Activated CD4-positive, alpha-beta T cell treated with anti-CD3 and anti-CD28 coated beads, Interleukin-2, amount 50 U/mL, for 1 hour (primary cell): ENCODE measurements at places on chromosomes 12 and 14.

DNA sequence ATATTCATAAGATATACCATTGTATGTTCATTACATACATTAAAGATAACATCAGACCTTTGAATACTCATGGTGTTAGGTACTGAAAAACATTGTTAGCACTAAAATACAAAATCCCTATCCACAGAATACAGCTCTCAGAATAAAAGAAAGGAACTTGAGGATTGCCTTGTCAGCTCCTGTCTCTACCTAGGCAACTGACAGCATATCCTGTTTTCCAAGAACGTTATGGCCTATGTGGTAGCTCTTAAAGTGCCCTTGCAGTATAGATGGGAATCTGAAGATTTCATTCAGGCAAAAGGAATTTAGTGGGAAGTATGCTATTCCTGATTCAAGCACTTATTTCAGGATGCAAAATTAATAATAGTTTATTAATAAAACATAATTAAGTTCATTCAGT, 1.8 kb upstream of the PPP1R12A start:
- DNase-seq, result no peak

GRCh38 chr12:124309231-124309630, 14.3 kb downstream of the RFLNA start:
- no peak for DNase-seq

GRCh38 chr12:8709124-8709830, 11.5 kb downstream of the RIMKLB start:
- DNase-seq, result no peak

DNA sequence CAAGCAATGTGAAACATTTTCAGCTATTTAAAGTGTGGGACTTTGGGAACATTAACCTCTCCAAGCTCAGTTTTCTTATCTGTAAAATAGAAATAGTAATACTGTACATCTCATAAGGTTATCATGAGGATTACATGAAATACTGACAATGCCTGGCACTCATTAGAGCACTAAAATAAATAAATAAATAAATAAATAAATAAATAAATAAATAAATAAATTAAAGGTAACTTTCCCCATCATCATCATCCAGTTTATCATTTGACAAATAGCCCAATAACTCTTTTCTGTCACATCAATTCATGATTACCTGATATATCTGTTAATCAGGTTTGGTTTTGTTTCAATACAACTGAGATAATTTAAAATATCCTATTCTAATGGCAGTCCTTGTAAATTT, 48.5 kb downstream of the EFCAB11 start:
- no peak for DNase-seq

DNA sequence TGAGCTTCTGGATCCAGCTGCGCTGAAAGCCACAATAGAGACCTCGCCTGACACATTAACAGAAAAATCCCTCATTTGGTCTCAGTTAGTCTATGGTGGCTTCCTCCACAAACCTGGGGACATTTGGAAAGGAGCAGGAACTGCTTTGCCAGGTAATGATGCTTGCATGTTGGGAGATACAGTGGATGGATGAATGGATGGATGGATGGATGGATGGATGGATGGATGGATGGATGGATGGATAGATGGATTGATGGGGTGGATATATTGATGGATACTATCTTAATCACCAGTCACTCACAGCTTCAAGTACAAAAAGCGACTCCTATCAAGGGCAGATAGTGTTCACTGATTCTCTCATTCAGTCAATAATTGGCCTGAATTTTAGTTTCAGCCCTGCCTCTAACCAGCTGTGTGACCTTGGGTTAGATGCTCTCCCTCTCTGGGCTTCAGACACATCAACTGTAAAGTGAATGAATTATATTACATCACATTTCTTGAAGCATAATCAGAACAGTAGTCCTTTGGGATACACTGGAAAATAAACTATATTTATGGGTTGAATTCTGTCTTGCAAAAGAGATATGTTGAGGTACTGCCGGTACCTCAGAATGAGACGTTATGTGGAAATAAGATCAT, 29.3 kb downstream of the MAP1LC3B2 start:
- no peak for DNase-seq

- no peak for DNase-seq
These were observed 167.0 kb upstream of the GZMB start for GRCh38 chr14:24801024-24801423.

DNA sequence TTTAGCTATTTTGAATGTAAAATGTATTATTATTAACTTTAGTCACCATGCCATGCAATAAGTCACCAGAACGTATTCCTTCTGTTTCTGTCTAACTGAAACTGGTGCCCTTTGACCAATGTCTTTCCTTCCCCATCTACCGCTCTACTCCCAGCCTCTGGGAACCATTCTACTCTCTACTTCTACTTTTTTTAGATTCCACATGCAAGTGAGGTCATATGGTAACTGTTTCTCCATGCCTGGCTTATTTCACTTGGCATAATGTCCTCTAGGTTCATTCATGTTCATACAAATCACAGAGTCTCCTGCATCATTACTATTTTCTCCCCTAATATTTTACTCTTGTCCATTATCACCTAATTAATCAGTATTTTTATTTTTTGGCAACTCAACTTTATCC, 160.1 kb downstream of the TMX1 start:
- no peak for DNase-seq
